ENCODE measurements at places on chromosomes 11 and 22. TPM values are rescaled to one million over a fixed set of nuclear protein-coding genes. Genes with fewer than 3 reads are reported as not detected.

Gene GTSE1
- 2.7 TPM for total RNA-seq

Gene GUCY1A2
- under 0.01 TPM for total RNA-seq

Gene CCDC90B
- 64.2 TPM for total RNA-seq

Gene OR8G1
- not detected for total RNA-seq

Gene SLC39A13
- 78.0 TPM for total RNA-seq

Gene PCF11
- 43.7 TPM for total RNA-seq

Gene RPS19BP1
- total RNA-seq: 74.2 TPM

Gene KDM2A
- 58.5 TPM for total RNA-seq

Gene NPTXR
- 0.34 TPM for total RNA-seq

Gene SAA4
- total RNA-seq: not detected

Gene TNNT3
- total RNA-seq: not detected

Gene FIBIN
- total RNA-seq: 0.05 TPM

Gene OVCH2
- total RNA-seq: not detected

Gene TST
- total RNA-seq: 50.4 TPM

DNA sequence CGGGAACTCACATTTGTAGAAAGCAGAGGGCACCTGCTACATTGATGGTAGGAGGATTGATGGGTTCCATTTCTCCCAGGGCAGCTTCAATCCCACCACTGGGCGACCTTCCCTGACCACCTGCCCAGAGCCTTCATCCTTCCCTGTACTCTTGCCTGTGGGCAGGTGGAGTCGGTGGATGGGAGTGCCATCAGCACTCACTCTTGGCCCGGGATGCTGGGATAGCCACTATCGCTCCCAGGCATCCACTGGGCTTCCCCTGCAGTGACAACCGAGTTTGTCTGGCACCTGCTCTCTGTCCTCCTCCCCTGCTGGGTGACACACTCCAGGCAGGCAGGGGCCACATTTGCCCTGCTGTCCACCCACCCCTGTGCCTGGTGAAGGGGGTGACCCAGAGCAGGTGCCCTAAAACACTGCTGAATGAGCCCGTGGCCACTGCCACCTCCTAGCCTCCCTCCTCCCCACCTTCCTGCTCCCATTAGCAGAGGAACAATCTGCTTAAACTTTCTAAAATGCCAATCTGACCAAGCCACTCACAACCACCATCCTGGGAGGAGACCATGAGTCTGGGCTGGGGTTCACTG, 604.7 kb downstream of the TBC1D22A start:
- DNase-seq: no peak

DNA sequence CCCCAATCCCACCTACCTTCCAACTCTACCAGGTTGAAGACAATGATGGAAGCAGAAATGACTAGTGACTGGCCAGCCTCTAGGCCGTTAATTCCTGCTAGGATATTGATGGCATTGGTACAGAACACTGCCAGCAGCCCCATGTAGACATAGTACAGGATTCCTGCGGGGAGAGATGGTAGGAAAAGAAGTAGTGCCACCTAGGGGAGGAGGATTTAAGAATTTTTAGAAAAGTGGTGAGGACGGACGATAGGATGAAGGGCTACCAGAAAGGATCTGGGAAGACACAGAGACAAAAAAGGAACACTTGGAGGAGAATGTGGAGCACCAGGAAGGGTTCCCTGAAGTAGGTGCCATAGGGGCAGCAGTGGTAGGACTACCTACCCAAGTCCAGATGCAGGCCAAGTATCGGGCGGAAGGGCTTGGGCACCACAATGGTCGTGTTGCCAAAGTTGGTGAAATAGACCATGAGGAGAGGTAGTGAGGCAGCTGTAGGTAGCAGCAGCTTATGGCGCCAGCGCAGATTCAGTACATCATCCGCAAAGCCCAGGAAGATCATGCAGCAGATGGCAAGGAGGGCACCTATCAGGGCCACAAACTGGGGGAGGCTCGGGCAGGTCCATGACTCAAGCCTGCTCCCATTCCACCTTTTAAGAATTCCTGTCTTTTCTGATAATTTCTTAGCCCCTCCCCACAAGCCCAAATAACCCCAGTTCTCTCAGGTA, 1.2 kb downstream of the DPAGT1 start:
- DNase-seq: peak; percentile 67

GRCh38 chr11:69044111-69045013, 4.4 kb upstream of the TPCN2 start:
- DNase-seq: peak; percentile 71

DNA sequence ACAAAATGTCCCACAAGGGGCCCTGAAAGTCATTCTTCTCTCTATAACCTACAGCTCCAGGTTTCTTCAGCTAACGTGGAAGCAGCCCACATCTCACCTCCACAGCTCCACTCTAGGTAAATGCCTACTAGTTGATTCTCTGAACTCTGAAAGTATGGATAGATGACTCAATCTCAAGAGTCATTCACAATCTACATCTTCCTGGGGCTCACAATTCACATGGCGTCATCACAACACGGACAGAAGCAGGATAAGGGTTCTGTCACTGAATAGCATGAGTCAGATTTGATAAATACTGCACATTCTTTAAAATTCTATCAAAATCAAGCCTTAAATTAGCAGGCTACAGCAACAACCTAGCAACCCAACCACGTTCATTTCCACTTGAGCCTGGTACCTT, 96.3 kb downstream of the PLEKHA7 start:
- DNase-seq: peak; percentile 52

GRCh38 chr11:34064291-34064690, 12.8 kb downstream of the CAPRIN1 start:
- no peak for DNase-seq

- no peak for DNase-seq
Observed at GRCh38 chr11:10502065-10502680, 38.8 kb downstream of the RNF141 start.

DNA sequence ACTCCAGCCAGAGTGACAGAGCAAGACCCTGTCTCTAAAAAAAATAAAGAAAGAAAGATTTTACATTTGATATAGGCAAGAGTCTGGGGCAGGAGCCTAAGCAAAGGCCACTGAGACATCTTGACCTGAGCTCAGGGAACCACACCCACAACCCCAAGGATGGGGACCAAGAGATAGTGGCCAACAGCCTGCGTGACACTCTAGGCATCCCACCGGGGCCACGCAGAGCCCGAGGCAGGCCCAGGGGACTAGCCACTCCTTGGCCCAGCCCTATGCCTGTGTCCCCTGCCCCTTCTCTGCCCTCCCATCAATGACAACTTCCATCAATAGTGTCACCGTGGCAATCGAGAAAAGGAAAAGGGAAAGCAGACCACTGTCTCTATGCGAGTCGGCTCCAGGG, 41.1 kb downstream of the MN1 start:
- no peak for DNase-seq

- DNase-seq: no peak
Observed at GRCh38 chr22:47716890-47717615, 954.6 kb downstream of the TBC1D22A start.

DNA sequence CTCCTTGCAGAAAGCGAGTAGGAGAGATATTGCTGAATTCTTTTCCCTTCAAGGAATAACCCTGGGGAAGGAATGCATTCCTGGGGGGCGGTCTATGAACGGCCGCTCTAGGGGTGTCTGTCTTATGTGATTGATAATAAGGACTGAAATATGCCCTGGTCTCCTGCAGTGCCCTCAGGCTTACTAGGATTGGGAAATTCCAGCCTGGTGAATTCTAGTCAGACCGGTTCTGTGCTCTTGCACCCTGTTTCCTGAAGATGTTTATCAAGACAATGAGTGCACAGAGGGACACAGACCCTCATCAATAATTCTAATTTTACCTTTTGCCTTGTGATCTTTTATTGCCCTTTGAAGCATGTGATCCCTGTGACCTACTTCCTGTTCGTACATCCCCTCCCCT, 140.7 kb downstream of the LUZP2 start:
- DNase-seq: no peak

GRCh38 chr22:23737696-23738095, 13.2 kb downstream of the ZNF70 start:
- no peak for DNase-seq

DNA sequence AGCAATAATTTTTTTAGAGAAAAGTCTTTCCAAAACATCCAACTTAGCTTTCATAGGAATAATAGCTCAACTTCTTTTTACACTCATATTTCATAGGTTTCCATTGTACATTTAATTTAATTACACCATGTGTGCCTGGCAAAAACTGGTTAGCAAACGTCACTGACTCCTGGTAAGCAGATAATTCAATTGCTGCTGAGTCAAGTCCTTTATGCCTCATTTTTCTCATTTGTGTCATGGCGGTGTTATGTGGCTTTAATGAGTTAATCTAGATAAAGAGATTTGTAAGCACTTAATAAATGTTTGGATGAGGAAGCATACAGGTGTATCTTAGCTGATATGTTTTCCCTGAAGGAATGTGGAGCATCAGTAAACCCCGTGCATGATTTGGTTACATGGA, 41.2 kb upstream of the PAK1 start:
- DNase-seq: no peak

GRCh38 chr22:49701380-49702067, 126.1 kb downstream of the BRD1 start:
- DNase-seq: peak; percentile 16

GRCh38 chr11:77413850-77414460, 59.9 kb downstream of the PAK1 start:
- no peak for DNase-seq

- DNase-seq: peak; percentile 16
Observed at GRCh38 chr22:24162436-24162835, 18.9 kb upstream of the SUSD2 start.

GRCh38 chr22:36245805-36246356, 6.6 kb upstream of the APOL2 start:
- no peak for DNase-seq

DNA sequence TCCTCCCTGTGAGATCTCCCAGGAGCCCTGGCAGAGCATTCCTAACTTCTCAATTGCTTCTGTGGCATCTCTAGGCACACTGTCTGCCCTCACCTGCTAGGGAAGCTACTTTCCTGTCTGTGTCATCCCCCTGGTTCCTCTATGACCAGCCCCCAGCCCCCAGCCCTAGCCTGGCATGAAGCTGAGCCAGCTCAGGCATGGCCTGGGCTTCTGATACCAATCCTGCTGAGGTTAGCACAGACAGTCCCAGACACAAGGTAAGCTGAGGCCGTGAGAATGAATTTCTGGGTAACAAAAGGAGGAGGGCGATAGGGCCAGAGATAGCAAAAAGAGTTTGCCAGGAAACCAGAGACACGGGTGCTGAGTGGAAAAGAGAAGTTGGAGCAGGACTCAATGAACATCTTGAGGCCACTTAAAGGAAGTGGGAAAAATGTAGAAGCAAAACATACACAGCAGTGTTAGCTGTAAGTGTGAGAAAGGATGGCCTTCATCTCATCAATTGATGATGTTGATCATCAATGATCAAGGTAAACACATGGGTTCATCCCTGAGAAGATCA, 87.6 kb upstream of the PICALM start:
- no peak for DNase-seq

DNA sequence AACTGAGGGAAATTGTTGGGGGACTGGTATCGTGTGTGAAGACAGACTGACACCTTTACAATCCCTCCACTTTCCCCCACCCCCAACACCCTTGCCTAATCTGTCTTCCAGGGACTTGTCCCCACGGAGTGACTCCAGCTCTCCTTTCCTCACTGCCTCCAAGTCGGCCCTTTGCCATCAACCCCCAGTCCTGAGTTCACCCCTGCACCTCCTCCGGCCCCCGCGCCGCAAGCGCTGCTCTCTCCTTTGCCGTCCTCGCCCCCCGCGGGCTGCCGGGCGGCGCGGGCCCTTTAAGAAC, 183 bp upstream of the ABCG4 start:
- DNase-seq: no peak

- DNase-seq: no peak
Observed at GRCh38 chr22:27714068-27714467, 87.5 kb downstream of the MN1 start.

DNA sequence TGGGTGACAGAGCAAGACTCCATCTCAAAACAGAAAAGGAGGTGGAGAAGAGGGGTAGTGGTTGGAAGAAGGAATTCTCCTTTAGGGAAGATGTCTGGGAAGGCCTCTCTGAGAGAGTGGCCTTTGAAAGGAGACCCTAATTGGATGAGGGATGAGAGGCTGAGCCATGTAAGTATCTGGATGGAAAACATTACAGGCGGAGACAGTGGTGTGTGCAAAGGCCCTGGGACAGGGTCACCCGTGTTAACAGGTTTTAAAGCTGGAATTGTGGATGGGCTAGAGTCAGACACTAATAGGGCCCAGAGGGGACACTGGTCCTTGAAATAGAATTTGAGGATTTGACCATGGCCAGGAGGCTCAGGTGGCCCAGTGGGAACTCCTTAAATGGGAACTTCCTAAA, 10.4 kb downstream of the SNAP29 start:
- DNase-seq: no peak

GRCh38 chr11:115942011-115942410, 437.8 kb upstream of the CADM1 start:
- DNase-seq: no peak

- DNase-seq: peak; percentile 48
Observed at GRCh38 chr22:25007444-25008106, 55.1 kb downstream of the KIAA1671 start.

- peak; percentile 72 for DNase-seq
Observed at GRCh38 chr11:65551572-65552387, 6.4 kb downstream of the LTBP3 start.

- no peak for DNase-seq
Observed at GRCh38 chr11:133547808-133548494, 15.7 kb upstream of the OPCML start.

DNA sequence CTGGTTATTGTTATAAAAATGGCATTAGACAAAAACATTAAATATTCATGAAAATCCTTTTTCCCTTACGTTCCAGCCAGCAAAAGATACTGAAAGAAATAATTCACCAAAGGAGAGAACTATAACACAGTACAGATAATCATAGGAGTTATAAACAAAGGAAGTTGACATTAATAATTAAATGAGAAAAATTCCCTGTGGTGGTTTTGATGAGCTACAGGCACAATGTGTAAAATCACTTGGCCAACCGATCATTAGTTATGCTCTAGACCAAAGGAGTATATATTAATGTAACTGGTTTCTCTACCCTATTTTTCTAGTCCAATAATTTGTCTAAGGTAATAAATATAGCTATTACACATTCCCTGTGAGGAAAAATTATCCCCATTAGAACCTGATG, 534.7 kb downstream of the CNTN5 start:
- no peak for DNase-seq

GRCh38 chr11:44025727-44026126, 22.1 kb upstream of the ACCSL start:
- no peak for DNase-seq

GRCh38 chr11:78828676-78829075, 254.0 kb upstream of the NARS2 start:
- no peak for DNase-seq

- peak; percentile 25 for DNase-seq
Observed at GRCh38 chr11:8732324-8732670, 49.7 kb downstream of the RPL27A start.

GRCh38 chr22:25953276-25953675, 211.3 kb downstream of the MYO18B start:
- no peak for DNase-seq
